ENCODE measurements at places on chromosomes 2 and 18.
A peak's percentile ranks its signal among the peaks of the same experiment; 100 is the strongest.

DNA sequence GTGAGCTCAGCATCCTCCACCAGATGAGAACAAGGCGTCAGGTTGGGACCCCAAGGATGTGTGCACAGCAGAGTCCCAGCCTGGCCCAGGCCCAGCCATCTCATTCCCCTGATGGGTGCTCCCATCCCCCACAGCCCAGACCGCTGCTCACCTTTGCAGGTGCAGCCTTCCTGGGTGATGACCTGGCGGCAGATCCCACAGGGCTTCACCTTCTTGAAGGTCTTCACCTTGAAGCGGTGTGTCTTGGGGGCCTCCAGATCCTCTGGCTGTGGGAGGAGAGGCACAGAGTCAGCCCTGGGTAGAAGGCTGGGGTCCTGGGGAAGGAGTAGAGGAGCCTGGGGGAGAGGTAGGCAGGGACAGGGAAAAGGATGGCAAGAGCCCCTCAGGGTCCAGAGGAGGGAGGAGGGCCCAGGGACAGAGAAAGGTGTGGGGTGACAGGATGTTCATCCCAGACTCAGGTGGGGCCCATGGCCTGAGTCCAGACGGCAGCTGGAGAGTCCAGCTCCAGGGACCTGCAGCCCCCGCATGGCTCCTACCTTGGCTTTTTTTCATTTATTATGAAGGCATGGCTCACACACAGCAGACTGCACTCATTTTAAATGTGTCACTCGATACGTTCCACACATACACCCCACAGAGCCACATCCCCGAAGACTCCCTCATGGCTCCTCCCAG, 11.9 kb downstream of the TNS1 start:
- DNase-seq, result no peak

GRCh38 chr2:168694866-168695265, 107.6 kb upstream of the NOSTRIN start:
- DNase-seq, result no peak

- DNase-seq, result no peak
These were observed 219.9 kb upstream of the FBXO11 start for GRCh38 chr2:48126162-48126561.

DNA sequence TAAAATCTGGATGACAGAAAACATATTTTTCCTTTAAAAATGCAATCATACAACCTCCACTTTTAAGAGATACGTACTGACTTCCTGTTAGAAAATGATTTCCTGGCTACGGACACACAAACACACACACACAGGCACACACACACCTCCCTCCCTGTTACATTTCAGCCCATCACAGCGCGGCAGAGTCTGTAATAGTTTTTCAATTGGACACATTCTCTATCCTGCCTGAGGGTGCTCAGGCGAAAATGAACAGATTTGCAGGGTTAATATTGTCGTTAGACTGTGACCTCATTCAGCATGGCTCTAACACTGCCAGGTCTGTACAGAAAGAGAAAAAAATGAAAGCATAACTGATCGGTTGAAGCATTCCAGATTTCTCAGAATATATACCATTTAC, 45.0 kb downstream of the KCTD1 start:
- no peak for DNase-seq

- no peak for DNase-seq
These were observed 21.3 kb downstream of the INHBB start for GRCh38 chr2:120367221-120367620.

DNA sequence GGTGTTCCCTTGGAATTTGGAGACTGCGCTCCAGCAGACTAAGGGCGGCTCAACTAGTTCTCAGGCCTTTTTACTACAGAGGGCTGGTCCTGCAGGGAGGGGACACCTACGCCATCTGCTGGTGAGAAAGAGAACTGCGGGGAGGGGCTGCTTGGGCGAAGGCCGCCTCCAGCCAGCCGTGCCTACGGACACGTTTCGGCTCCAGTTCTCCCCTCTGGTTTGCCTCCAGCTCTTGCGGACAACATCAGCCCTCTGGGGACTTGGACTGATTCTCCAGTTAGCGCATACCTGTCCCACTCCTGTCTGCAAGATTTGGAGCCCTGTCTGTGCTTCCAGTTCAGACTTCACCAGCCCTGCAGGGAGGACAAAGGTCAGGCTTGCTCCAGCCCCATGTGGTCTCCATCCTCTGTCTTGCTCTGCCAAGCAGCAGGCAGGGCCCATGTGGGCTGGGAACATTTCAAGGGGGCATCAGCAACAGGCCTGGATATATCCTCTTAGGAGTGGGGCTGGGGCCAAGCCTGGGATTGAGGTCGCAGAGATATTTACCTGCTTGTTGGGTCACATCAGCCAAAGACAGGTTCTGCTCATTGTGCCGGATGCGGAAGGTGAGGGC, 10.3 kb downstream of the PTPRN start:
- DNase-seq, result peak; percentile 76

DNA sequence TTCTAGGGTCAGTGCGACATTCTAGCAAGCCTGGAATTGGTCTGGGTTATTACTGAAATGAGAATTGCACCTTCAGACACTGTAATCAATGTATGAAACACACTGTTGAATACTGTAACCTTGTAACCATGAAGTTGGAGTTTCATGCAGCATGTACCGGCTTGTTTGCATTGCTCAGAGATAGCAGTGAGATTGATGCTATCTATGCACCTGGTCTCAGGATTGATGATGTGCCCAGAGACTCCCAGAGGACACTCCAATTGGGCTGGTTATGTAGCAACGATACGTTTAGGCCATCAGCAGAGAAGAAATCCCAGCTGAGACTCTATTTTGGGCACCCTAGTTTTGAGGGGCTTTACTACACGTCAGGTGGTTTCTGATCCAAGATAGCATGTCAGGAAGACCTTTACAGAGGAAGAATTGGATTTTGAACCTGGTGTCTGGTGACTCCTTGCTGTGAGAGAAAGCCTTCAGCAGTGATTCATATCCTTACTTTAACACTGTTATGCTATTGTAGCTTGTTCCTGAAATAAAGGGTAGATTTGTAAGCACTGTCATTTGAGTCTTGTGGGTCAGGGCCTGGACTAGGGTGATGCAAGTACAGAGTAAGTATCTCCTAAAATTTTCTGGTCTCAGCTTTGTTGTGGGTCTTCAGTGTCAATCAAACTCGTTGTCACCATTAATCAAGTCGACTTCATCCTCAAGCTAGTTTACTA, 305.1 kb upstream of the GULP1 start:
- DNase-seq, result no peak

DNA sequence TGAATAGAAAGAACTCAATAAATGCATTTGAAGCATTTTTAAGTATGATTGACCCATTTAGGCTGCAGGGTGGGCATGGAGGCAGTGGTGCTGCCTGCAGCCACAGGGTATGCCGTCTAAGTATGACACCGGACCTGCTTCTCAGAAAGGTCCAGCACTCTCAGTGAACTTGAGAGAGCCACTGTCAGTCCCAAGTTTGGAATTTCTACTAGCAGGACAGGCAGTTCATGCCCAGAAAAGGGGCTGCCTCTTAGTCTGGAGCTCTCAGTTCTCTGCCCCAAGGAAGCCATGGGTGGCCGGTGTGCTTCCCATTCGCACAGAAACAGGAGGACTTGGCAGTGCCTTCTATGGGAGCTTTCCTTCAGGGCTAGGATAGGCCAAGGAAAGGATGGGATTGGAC, 24.0 kb upstream of the MYCN start:
- DNase-seq, result no peak

GRCh38 chr2:100126897-100127401, 15.4 kb downstream of the AFF3 start:
- no peak for DNase-seq

GRCh38 chr2:45033302-45033701, 24.1 kb upstream of the SIX2 start:
- no peak for DNase-seq

DNA sequence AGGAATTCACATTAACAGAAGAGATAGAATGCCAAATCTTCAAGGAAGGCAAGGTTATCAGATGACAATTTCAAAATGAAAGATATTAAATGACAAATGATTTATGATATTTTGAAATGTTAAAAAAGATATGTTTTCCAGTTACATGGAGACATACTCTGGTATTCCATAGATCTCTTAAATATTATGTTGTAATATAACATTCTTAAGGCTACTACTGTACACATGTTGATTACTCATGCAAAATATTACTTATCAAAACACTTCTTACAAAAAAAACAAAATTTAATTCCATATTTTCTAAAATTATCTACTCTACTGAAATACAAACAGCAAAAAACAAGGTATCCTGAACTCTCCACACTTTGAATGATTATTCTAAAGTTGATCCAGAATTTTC, 22.9 kb downstream of the RTTN start:
- no peak for DNase-seq

GRCh38 chr2:241817126-241817820, 8.3 kb downstream of the NEU4 start:
- no peak for DNase-seq

DNA sequence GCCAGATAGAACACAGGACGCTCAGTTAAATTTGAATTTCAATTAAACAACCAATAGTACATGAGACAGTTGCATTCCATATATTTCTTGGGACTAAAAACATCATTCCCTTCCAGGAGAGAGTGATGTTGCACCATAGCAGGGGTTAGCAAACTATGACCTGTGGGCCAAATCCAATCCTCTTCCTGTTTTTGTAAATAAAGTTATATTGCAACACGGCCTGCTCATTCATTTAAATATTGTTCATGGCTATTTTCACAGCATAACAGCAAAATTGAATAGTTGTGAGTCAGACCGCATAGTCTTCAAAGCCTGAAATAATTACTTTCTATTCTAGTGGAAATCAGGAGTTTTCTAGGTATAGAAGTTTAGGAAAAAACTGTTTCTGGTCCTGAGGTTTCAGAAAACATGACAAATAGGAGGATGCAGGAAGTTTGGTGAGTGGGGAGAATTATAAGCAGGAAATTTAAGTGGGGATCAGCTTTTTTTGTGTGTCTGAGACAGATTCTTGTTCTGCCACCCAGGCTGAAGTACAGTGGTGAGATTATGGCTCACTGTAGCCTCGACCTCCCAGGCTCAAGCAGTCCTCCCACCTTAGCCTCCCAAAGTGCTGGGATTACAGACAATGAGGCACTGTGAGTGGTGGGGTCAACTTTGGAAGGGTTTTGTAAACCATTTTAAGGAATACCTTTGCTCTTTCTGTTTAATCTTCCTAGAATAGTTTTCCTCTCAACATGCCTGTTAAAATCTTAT, 131.5 kb downstream of the SOCS6 start:
- DNase-seq, result no peak

DNA sequence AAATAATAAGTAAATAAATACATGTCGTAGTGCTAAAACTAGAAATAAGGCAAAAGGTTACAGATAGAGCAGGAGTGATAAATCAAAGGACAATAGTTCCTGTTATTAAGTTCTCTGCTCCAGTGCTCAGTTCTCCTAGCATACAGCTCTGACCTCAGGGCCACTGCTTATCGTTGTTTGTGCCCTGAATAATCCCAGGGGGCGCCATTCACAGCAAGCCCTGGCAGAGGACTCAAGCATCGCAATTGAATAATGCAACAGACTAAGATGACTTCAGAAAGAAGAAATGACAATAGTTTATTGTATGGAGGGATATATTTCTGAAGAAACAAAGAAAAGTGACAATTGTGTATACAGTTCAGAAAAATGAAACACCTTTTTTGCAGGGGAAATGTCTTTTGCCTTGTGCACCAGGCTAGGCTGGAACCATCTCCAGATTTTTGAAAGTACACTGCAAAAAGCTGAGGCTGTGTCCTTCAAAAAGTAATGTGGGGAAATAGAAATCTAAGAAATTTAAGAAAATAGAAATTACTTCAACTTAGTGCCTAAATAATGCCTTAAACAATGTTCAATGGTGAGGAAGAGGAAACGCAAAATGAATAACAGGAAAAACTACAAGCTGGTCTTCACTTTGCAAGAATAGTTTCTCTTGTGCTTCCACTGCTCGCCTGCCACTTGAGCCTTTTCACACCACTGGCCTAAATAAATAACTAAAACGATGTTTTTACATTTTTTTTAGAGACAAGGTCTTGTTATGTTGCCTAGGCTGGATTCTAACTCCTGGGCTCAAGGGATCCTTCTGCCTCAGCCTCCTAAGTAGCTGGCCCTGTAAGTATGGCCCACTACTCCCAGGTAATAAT, 19.0 kb upstream of the CCNYL1 start:
- DNase-seq, result peak; percentile 58

DNA sequence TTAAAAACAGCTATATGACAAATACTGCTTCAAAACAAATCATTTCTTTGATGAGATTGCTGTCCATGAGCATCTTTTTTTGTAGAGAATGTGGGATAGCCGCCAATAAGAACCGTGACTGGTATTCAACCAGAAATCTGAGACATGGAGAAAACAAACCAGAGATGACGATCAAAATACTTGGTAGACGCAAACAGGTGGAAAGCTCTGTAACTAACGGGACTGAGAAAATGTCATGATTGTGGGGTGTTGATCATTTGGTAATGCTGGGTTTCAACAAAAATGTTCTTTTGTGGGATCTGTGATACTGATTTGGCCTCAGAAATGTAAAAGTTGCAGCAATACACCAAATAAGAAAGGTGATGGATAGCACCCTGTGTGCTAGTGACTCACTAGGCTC, 364.8 kb downstream of the NYAP2 start:
- DNase-seq, result no peak

DNA sequence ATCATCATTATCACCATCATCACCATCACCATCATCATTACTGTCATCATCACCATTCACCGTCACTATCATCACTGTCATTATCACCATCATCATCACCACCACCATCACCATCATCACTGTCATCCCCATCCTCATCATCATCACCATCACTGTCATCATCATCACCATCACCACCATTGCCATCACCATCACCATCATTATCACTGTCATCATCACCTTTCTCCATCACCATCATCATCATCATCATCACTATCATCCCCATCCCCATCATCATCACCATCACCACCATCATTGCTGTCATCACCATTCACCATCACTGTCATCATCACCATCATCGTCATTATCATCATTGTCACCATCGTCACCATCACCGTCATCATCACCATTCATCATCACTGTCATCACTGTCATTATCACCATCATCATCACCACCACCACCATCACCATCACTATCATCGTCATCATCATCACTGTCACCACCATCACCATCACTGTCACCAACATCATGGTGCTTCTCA, 9.8 kb downstream of the HPCAL1 start:
- DNase-seq, result no peak

DNA sequence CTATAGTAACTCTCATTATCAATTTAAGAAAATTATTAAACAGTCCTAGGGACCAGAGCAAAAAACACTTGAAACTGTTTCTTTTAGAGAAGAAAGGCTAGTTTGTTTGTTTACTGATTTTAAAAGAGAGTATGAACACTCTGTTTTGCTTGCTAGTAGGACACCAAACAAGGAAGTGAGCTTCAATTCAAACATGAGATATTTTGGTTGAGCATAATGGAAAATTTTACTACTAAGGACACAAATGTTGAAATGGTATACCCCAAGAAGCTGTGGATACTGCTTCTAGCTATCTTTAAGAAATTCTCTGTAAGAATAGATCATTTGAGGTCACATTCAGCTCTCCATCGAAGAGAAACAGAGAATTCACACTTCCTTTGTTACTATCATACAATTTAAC, 216.3 kb upstream of the SMAD7 start:
- no peak for DNase-seq

- no peak for DNase-seq
These were observed 54.9 kb upstream of the CRIM1 start for GRCh38 chr2:36300697-36301096.

- no peak for DNase-seq
These were observed 226.1 kb downstream of the LRRTM1 start for GRCh38 chr2:80078290-80079036.
